ENCODE measurements at places on chromosomes 11 and 22.

- DNase-seq = peak; percentile 87
Measured at GRCh38 chr11:76781046-76781801, 1.9 kb upstream of the TSKU start.

GRCh38 chr11:79117488-79117887, 323.3 kb downstream of the TENM4 start:
- DNase-seq = no peak

DNA sequence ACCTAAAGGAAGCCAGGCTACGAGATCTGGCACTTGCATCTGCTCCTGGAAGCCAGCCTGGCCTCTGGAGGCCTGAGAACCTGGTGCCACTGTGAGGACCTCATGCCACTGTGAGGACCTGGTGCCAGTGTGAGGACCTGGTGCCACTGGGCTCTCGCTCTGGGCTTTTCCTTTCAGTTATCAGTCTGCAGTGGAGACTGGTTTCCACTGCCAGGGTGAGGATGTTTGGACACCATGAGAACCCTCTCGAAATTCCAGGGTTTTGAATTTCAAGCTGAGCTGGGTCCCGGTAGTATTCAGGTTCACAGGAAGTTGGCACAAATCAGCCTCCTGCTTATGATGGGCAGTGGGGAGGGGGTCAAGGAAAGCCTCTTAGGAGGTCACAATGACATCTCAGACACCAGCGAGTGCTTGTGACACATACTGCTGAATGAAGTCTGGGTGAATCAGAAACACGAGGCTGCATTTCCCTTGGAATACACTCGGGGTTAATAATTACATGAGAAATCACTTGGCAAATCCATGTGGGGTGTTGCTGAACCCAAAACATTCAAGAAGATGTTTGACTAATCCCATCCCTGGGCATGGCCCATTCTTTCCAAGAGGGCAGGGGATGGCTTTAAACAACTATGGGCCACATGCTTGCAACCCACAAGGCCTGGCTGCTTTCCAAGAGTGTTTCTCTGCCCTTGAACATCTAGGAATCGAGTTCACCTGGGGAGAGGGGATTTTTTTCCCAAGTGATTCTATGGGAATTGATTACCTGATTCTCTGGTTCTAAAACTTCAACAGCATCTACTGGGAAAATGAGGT, 60.2 kb downstream of the LINC01488 start:
- DNase-seq = peak; percentile 29

GRCh38 chr11:58301576-58301975, 33.5 kb upstream of the OR10W1 start:
- DNase-seq = peak; percentile 23

- DNase-seq = no peak
Measured at GRCh38 chr11:118142081-118142480, 10.5 kb downstream of the SCN4B start.

GRCh38 chr11:128928400-128928799, 14.3 kb downstream of the TP53AIP1 start:
- DNase-seq = no peak

DNA sequence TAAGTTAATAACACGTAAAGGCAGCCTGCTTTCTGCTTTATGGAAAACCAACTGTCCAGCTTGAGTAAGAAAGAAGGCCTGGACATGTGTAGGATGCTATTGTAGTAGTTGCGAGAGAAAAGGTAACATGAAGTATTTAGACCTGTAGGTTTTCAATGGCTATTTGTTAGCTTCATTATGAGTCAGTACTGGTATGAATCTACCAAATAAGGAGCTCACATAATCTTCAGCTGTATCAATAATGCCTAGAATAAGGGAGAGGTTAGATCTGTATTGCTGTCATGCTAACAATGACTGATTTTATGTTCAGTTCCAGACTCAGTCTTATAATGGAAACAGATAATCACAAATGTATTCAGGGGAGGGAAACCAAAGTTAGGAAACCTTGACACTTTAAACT, 550.3 kb downstream of the CNTN5 start:
- no peak for DNase-seq

- DNase-seq = no peak
Measured at GRCh38 chr11:107719557-107720302, 7.9 kb upstream of the SLN start.

DNA sequence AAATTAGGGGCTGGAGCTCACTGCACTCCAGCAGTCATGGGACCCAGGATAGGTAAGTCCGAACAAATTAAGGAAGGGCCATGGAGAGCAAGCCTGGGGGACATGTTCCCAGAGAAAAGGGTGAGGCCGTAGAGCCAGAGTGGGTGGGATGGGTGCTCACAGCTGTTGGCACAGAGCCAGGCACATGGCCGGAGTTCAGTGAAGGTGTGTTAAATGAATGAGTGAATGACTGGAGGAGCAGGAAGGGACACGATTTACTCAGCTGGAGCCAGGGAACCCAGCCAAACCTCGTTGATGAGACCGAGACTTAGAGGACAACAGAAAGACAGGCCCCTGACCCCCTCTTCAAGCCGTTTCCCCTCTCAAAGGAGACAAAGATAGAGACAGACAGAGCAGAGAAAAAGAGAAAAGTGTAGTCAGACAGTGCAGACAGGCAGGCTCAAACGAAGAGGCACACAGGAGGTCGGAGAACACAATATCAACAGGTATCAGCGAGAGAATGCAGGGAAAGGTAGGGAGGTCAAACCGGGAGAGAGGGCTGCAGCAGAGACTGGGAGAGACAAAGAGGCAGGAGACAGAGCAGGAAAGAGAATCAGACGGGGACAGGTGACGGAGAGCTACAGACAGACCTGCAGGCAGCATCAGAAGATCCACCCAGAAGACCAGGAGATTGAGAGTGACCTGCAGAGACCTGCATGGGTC, 590 bp downstream of the SLCO2B1 start:
- no peak for DNase-seq

- DNase-seq = no peak
Measured at GRCh38 chr11:26557666-26558065, 14.4 kb downstream of the MUC15 start.

- no peak for DNase-seq
Measured at GRCh38 chr11:109046284-109046992, 375.6 kb upstream of the C11orf87 start.

DNA sequence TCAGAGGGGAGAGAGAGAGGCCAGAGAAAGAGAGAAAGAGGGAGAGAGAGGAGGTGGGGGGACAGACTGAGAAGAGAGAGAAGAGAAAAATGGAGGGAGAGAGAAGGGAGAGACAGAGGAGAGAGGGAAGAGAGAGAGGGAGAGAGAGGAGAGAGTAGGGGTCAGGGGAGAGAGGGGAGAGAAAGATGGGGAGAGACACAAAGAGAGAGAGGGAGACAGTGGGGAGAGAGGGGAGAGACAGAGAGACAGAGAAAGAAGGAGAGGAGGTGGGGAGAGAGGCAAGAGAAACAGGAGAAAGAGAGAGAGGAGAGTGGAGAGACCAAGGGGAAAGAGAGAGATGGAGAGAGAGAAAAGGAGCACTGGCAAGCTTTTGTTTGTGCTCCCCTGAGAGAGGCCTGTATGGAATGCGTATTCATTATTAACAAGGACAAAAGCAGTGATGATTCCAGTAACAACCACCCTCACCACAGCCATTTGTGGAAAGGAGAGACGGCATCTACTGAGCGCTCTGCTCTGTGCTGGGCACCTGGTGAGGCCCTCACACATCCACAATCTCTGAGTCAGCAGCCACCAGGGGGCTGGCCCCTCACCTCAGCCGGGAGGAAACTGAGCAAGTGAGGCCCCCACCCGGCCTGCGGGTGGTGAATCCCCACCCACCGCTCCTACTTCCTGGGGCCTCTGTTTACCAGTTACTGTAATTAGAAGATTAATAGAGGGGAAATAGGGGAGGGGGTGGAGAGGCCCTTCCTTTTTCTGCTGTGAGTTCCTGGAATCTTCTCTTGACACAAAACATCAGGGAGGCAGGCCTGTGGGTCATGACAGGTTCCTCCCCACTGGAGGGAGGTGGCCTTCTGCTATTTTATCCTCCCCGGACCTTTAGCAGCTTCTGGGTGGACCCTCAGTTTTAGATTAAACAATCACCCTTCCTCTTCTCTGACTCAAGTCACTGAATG, 14.6 kb upstream of the MIAT start:
- DNase-seq = no peak

GRCh38 chr11:70569618-70569890, 171.2 kb downstream of the CTTN start:
- DNase-seq = no peak

- peak; percentile 46 for DNase-seq
Measured at GRCh38 chr11:68206211-68206610, 6.9 kb downstream of the KMT5B start.

GRCh38 chr22:22871536-22872278, 15.9 kb upstream of the IGLL5 start:
- DNase-seq = no peak

GRCh38 chr11:61954851-61955421, 4.8 kb downstream of the BEST1 start:
- peak; percentile 89 for DNase-seq

DNA sequence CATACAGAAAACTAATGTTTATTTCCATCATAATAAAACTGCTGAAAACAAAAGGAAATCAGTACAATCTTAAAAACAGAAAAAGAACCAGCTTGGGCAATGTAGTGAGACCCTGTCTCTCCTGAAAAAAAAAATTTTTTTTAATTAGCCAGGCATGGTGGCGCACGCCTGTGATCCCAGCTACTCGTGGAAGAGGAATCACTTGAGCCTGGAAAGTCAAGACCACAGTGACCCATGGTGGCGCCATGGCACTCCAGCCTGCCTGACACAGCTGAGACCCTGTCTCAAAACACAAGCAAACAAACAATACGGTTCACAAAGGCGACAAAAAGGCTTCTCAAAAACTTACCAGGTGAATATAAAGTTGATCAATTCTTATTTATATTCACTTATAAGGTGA, 289.7 kb downstream of the BRD1 start:
- DNase-seq = no peak

GRCh38 chr11:102620818-102621561, 4.1 kb downstream of the MMP20 start:
- peak; percentile 55 for DNase-seq

- DNase-seq = no peak
Measured at GRCh38 chr11:61131186-61131585, 28.9 kb downstream of the CD5 start.

GRCh38 chr11:100939571-100939970, 190.0 kb downstream of the PGR start:
- DNase-seq = peak; percentile 6

- DNase-seq = no peak
Measured at GRCh38 chr22:43570531-43571165, 158.8 kb downstream of the MPPED1 start.

DNA sequence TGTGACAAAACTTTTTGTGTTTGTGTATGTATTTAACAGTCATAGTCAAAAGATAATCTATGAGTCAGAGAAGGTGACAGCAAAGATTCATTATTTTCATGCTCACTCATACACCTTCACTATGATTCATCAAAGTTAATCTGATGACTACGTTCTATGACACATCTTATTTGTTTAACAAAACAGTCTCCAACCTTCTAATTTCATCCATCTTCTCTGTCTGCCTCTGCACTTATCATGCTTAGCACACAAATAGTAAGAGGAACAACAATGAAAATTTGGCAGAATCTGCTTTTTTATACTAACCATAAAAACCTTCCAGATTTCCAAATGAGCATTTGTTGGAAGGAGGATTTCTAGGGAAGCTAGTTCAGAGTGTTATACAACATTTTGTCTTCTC, 568.9 kb downstream of the LUZP2 start:
- DNase-seq = no peak

DNA sequence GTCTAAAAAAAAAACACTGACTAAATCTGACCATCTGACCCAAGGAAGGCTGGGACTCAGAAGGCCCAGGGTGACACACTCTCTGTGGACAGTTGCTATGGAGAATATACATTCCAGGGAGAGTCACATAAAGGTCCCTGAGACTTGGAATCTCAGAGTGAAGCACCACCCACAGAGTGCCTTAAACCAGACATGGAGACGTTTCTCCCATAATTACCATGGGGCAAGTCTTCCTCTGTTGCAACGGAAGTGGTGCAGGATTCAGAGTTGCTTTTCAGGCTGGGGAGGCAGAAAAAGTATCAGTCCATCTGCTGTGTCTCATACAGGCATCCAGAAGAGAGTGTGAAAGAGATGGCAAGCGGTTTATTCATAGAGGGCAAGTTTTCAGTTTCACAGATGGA, 58.7 kb upstream of the SLN start:
- DNase-seq = no peak

DNA sequence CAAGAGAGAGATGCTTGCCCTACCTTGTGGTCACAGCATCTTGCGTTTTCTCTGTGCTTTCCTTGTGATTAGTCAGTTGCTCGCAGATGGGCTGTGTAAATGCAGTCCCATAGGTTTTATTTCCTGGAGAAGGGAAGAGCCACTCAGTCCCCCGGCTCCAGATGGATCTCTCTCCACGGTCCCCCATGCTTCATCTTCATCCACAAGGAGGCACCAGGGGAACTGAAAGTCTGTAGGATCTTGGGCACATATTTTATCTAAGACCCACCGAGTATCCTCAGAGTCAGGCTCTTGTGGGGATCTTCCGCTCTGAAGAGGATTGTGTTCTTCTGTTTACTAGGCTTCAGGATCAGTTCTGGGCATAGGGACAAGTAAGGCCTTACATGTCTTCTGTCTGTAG, 66.8 kb upstream of the E2F8 start:
- DNase-seq = no peak

DNA sequence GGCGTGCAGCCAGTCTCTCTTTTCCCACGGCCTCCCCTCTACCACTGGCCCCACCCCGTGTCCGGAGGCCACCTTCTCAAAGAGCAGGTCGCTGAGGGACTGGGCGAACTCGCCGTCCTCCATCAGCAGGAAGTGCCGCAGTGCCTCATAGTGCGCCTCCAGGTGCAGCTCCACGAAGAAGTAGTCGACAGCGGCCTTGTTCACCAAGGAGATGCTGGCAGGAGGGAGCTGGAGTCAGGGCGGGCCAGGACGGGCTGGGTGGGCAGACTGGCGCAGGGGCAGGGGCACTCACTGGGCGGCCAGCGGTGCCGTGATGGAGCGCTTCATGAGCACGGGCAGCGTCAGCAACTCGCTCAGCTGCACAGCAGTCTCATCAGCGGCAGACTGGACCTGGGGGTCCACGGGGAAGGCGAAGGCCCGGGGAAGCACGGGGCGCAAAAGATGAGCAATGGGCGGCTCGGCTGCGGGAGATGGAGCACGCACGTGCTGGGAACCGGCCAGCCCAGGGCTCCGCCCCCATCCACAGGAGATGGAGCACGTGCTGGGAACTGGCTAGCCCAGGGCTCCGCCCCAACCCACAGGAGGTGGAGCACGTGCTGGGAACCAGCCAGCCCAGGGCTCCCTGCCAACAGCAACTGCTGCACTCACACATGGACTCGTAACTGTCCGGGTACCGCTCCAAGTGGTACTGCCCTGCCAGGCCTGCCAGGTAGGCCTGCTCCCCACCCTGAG, 18.4 kb downstream of the SELENOO start:
- DNase-seq = peak; percentile 66
